ENCODE measurements at places on chromosomes 5 and 9.

- no peak for DNase-seq
These were observed 85.0 kb downstream of the LMX1B start for GRCh38 chr9:126698756-126699155.

DNA sequence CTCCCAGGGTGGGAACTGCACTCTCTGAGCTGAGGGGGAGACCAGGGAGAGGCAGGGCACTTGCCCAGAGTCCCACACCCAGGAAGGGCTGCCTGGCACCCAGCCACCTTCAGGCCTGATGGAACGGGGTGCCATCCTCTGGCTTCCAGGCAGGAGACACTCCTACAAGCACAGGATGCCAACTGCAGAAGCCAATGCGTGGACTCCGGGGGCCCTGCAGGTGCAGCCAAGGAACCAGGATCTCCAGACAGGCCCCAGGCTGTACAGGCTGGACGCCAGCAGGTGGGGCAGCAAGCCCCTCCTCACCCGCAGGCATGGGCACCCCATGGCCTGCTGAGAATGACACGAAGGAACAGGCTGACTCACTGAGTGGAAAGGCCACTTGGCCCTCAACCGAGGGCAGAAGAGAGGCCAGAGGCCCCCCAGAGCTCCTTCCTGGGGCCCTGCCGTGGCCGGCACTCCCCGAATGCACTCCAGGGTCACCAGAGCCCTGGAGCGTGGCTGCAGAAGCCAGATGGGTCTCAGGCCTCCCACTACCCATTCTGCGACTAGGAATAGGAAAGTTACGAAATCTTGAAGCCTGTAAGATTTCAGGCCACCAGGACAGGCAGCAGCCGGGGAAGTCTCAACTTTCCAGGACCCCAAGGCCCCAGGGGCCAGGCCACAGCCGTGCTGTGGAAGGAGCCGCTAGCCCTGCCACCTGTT, 15.7 kb downstream of the NACC2 start:
- DNase-seq = no peak

- DNase-seq = no peak
These were observed 138.4 kb downstream of the NTRK2 start for GRCh38 chr9:84807870-84808390.

- DNase-seq = peak; percentile 65
These were observed 3.1 kb upstream of the AHRR start for GRCh38 chr5:318341-318897.

DNA sequence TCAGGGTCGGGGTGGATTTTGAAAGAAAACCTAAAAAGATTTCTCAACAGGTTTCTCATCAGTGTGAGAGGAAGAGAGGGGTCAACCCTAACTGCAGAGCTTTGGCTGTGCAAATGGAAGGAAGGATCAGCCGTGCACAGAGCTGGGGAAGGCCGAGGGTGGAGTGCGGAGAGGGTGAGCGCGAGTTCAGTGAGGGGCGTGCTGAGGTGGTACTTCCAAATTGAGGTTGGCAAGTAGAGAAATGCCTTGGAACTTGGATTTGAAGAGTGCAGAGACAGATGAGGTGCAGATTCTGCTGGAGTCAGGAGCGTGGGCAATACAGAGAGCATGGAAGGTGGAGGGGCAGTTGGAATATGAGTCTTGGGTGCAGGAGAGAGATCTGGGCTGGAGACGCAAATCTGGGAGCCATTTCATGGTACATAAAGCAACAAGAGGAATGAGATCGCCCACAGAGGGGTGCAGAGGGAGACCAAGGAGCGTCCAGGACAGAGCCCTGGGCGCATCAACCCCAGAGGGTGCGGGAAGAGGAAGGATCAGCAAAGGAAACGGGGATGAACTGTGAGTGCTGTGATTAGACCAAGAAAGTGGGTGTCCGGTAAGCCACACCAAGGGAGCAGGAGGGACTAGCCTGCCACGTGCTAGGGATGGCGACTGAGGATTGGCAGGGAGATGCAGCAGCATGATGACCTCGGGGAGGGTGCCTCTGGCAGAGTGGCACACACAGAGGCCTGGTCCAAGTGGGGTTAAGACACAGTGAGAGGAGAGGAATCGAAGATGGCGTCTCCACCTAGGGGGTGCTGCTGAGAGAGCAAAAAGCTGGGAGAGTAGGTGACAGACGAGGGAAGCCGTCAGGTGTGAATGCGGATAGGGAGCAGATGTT, 105.8 kb downstream of the ADAMTS2 start:
- no peak for DNase-seq

GRCh38 chr5:66416698-66417097, 179.5 kb upstream of the MAST4 start:
- DNase-seq = no peak

All from AG08395 (cell line).